Myocyte (in vitro differentiated cells): ENCODE measurements at places on chromosomes 11 and 22.

DNA sequence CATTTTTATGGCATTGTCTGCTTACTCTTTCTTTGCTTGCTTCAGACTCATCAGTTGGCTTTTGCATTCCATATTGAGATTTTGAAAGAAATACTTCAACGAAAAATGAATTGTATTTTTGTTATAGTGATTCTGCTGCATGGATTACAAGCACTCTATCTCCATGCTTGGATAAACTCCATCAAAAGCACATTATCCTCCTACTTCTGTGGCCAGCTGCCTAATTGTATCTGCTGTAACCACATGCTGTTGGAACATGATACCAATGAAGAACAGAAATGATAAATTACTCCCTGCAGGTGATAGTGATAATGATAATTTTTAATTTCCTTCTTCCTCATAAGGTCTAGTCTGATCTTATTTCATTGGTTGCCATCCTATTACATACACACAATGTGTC is 100.8 kb downstream of the PRMT3 start:
- DNase-seq: no peak

DNA sequence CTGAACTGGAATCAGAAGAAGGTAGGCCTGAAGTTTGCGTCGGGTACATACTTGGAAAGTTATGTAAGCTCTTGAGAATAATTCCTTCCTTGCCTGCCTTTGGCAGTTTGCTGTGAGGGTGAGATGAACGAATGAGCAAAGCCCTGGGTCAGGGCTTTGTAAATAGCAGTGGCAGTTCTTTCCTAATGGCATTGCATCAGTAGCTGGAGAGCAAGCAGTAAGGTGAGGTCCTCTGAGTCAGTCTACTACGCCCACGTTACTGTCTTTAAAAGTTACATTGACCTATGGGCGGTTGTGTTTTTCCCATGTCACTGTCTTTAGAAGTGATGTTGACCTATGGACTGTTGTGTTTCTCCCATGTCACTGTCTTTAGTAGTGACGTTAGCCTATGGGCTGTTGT is 179.1 kb upstream of the E2F8 start:
- no peak for DNase-seq

- DNase-seq: no peak
These were observed 6.0 kb upstream of the OR10A2 start for GRCh38 chr11:6856871-6857270.

- no peak for DNase-seq
These were observed 60.5 kb downstream of the IGLL1 start for GRCh38 chr22:23519442-23520157.

- no peak for DNase-seq
These were observed 594.7 kb downstream of the METTL15 start for GRCh38 chr11:28702871-28703270.

DNA sequence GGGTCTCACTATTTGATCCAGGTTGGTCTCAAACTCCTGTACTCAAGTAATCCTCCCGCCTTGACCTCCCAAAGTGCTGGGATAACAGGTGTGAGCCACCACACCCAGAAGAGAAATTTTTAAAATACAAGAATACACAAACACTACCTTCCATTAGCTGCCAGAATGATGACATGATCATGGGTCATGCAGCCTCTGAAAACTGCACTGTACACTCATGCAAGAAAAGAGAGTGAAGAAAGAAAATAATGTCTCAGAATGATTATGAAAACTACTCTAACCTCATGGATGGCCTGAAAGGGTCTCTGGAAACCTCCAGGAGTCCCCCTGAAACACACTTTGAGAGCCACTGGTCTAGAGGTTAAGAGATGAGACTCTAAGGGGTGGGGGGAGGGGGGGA is 18.8 kb downstream of the VPS37C start:
- no peak for DNase-seq

DNA sequence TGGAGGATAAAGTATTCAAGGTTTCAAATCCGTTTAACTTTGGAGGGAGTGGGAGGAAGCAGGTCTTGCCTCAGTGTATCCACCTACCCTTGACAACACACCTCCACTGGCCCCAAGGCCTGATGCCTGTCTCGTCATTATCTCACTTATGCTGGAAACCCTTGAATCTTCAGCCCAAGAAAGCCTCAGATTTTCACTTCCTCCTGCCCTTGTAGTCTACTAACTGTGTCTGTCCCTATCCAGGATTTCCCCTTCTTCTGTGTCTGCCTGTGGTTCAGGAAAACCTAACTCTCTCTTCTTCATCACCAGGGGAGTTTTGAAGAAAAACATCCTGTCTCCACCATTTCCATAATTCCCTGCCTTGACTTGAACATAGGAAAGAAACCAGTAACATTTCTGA is 56.1 kb downstream of the SYT9 start:
- DNase-seq: no peak

- DNase-seq: no peak
These were observed 85.5 kb downstream of the ENTHD1 start for GRCh38 chr22:39808081-39808480.

GRCh38 chr11:72250661-72251464 is 6.9 kb upstream of the PHOX2A start:
- DNase-seq: no peak

DNA sequence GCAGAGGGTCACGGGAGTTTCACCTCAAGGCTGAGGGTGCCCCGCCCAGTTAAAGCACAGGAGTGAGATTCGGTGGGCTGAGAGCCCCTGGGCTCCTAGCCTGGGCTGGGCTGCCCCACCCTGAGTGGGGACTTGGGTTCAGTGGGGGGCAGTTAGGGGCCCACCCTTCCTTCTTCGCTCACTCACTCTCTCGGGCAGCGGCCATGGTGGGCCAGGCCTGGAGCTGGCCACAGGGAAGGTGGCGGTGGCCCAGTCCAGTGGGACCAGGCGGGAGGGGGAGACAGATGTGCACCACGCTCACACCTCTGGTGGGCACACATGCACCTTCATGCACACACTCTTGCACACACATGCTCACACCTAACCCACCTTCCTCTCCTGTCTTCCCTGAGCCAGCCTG is 6.1 kb downstream of the FLRT1 start:
- no peak for DNase-seq

- no peak for DNase-seq
These were observed 6.0 kb downstream of the SYN3 start for GRCh38 chr22:33051960-33052839.

GRCh38 chr22:30291058-30291892 is 2.0 kb upstream of the CASTOR1 start:
- DNase-seq: peak; percentile 83

DNA sequence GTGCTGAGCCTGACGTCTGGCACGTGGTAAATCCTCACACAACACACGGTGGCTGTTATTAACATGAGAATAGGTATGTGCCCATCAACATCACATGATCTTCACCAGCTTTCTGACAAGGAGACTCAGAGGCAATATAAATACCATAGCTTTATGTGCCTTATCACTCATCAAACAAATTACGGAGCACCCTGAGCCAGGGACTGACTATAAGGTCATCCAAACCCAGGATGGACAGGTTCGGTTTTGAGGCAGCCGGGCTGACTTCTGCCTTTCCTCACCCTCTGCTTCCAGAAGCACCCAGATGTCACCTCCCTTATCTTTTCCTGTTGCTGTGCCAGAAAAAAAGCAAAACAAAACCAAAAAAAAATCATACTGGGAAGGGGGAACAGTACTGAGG is 5.7 kb upstream of the PLAAT3 start:
- no peak for DNase-seq

DNA sequence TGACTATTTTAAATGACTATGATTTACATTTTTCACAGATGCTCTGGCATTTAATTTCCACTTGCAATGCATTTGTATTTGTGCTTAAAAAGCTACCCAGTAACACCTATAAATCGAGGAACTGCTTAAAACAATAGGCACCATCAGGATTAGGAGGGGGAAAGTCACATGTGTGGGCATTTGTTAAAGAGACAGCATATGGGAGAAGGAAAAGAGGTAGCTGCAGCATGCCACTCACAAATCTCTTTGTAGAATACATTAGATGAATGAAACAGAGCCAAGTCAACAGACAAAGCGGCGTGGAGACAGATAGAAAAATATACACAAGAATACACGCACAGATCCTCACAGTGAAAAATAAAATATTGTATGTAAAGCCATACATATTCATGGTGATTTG is 228.0 kb downstream of the CADM1 start:
- DNase-seq: no peak

DNA sequence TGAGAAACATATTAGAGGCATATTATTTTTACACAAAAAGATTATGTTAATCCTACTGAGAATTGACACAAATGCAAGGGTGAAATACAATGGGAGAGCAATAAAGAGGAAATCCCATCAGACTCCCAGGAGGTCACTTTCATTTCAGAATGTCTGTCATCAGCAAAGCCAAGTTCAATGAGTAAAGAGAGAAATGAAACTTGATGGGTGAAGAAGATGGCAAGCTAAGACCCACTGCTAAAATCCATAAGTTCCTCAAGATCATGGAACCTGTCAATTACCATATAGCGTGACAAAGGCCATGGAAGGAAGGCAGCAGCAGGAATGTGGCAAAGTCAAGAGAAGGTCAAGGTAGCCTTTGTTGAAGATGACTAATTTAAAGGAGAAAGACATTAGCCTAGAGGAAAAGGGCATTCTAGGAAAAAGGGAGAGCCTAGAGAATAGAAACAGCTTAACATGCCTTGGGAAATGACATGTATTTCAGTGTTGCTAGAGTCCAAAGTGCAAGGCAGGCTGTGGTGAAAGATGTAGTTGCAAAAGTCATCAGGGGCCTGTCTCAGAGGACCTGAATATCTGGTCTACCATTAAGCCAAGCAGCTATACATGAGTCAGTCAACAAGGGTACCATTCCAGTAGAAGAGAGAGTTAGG is 43.1 kb downstream of the FAM168A start:
- no peak for DNase-seq

- peak; percentile 96 for DNase-seq
These were observed at the start of gene C11orf24 for GRCh38 chr11:68271781-68272608. TSS of gene C11orf24 (minus strand) at chr11:68271973. CDS start at chr11:68263767, 8,206 bp downstream.

DNA sequence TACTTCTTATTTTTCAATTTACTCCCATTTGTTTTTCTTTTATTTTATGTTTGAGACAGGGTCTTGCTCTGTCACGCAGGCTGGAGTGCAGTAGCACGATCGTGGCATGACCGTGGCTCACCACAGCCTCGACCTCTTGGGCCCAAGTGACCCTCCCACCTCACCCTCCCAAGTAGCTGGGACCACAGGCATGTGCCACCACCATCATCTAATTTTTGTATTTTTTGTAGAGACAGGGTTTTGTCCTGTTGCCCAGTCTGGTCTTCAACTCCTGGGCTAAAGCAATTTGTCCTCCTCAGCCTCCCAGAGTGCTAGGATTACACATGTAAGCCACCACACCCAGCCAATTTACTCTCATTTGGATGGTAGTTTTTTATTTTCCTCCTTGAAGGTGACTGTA is 679.3 kb upstream of the CCDC179 start:
- DNase-seq: peak; percentile 78

DNA sequence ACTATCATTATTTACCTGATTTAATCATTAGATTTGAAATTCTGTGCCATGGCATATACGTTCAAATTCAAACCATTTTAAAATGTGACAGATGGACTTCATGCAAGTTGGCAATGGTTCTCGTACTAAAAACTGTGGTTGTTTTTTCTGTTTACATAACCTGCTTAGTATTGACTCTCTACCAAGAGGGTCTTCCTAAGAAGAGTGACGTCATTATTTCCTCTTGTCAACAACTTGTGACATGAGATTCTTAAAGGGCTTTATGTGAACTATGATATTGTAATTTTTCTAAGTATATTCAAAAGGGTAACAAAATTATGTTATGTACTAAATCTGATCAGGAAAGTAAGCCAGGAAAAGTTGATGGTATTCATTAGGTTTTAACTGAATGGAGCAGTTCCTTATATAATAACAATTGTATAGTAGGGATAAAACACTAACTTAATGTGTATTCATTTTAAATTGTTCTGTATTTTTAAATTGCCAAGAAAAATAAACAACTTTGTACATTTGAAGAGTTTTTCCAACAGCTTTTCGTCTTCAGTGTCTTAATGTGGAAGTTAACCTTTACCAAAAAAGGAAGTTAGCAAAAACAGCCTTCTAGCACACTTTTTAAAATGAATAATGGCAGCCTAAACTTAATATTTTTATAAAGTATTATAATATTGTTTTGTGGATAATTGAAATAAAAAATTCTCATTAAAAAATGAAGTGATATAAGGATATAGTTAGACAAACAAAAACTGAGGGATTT is 87.0 kb downstream of the GRK3 start:
- DNase-seq: no peak

- peak; percentile 25 for DNase-seq
These were observed at the start of gene CHST1 for GRCh38 chr11:45665206-45665932. TSS of gene CHST1 (minus strand) at chr11:45665622. CDS start at chr11:45650923, 14,699 bp downstream.

GRCh38 chr11:111455291-111456085 is 56.7 kb downstream of the BTG4 start:
- DNase-seq: no peak

GRCh38 chr11:75245356-75246005 is 4.9 kb downstream of the TPBGL start:
- no peak for DNase-seq

- DNase-seq: no peak
These were observed 1395.9 kb downstream of the BRD1 start for GRCh38 chr22:48431536-48432315.

DNA sequence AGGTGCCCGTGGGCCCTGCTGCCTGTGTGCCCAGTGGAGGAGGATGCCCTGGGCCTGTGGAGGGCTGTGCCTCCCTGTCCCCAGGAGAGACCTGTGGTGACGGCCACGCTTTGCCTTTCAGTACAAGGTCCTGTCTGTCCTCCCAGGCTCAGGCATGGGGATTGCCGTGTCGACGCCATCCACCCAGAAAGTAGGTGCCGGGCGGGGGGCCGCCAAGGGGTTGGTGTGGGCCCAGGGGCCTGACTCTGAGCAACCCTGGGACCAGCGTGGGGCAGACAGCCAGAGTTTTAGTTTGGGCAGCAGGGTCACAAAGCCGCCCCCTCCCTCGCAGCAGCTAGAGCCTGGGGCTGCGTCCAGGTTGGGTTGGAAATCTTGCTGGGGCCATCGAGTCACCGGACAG is 56.3 kb downstream of the GRAMD4 start:
- DNase-seq: no peak

- peak; percentile 50 for DNase-seq
These were observed 77.2 kb upstream of the PPARA start for GRCh38 chr22:46072981-46073682.

DNA sequence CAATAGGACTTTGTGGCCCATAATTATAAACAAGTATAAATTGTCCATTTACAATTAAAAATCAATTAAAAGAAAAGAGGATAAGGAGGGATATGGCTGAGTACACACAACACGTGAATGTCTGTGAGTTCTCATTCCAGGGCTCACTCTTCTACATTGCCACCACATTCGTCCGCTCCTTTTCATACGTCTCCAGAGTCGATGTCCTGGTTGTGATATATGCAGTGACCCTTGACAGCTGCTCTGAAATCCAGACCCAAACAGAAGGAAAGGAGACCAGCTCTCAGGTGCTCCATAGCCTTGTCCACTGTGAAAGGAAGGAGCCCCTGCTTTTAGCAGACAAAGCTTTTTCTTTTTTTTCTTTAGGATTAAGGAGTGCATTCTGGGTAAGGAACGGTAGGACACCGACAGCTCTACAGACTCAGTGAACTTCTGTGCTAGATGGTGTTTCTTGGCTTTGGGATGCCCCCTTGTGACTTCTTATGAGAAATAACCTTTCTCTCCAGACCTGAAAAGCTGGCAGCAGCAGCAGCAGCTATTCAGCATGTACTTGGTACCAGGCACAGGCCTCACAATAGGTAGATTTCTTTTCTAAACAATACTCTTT is 19.7 kb upstream of the DNAJB13 start:
- DNase-seq: peak; percentile 61
